ENCODE measurements at places on chromosomes 6 and 20. TPM values are rescaled to one million over a fixed set of nuclear protein-coding genes. Genes with fewer than 3 reads are reported as not detected.
A peak's percentile ranks its signal among the peaks of the same experiment; 100 is the strongest.

DNA sequence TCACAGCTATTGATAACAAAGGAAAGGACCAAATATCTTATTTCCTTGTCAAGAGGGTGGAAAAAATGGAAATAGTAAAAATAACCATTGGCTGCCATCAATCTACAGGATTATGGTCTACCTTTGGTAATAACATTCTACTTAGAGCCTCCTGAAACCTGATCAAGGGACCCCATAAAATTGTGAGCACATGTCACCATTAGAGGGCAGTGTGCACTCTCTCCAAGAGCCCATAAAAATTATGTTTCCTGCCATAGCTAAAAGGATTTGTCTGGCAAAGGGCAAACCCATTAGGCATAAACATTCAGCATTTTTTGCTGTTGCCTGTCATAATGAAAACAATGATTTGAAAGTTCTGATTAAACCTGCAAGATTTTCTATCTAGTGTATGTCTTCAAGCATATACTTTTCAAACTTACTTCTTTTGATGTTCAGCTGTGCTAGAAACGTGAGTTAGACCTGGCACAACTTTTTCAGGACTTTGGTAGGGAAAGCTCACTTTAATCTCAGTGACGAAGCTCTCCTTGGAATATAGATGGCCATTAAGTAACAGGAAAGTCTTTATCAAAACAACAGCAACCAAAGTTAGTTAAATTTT lies 120.7 kb upstream of the ZFP64 start:
- ATAC-seq: peak; percentile 69

DNA sequence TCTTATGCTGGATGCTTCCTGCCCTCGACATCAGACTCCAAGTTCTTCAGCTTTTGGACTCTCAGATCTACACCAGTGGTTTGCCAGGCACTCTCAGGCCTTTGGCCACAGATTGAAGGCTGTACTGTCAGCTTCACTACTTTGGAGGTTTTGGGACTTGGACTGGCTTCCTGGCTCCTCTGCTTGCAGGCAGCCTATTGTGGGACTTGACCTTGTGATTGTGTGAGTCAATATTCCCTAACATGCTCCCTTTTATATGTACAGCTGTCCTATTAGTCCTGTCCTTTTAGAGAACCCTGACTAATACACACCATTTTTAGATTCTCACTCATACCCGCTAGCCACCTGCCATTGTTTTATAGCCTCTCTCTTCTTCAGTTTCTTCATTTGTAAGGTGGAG lies 382.1 kb upstream of the TSHZ2 start:
- ATAC-seq: no peak

ZNF165 gene
- total RNA-seq: 14.8 TPM

DNA sequence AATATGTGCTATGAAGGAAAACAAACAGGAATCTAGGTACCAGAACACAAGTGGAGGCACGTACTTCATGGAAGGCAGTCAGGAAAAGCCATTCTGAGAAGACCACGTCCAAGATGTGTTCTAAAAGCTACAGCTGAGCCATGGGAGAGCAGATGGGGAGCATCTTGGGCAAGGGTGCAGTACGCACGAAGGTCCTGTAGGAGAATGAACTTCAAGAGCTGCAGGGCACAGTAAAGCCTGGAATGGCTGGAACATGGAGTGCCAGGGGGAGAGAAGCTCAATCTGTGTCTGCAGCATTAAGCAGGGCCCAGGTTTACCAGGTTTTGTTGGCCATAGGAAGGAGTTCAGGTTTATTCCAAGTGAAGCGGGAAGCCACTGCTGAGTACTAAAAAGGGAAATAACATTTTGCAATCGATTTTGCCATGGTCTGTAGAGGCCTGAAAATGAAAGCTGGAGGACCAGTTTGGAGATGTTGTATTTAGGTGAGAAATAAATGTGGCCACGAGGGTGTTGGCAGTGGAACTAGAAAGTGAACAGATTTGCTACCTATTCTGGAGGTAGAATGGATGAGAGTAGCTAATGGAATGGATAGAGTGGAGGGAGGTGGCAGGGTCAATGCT lies 29.9 kb downstream of the ADTRP start:
- ATAC-seq: no peak

DNA sequence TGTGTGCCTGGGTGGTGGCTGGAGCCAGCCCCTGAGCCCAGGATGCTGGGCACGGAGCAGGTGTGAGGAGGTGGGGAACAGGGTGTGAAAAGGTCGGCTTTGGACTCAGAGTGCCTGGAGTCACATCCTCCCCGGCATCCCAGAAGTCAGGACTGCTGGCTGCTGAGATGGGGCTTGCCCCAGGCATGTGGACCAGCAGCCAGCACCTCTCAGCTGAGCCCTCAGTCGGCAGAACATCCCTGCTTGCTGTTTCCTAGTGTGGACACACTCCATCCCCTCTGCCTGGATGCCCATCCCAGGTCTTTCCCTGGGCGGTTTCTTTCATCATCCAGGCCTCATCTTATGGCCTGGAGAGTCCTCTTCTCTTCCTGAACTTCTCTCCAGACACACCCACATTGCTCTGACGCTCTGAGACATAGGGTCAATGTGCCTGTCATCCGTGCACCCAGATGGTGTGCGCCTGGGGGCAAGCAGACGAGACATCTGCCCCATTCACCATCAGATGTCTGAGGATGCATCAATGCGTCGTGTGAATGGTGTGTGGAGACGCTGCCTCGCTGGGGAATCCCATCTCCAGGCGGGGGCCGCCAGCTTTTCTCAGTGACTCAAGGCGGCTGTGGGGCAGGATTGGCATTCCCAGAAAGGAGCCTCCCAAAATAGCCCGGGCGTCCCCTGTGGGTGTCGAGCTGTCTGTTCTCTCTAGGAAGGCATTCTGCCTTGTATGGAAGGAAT lies 104.2 kb downstream of the SYCP2 start:
- ATAC-seq: no peak

GRCh38 chr6:78999737-79000136 lies 78.3 kb downstream of the PHIP start:
- no peak for ATAC-seq
